ENCODE measurements at places on chromosomes 5 and 9.

DNA sequence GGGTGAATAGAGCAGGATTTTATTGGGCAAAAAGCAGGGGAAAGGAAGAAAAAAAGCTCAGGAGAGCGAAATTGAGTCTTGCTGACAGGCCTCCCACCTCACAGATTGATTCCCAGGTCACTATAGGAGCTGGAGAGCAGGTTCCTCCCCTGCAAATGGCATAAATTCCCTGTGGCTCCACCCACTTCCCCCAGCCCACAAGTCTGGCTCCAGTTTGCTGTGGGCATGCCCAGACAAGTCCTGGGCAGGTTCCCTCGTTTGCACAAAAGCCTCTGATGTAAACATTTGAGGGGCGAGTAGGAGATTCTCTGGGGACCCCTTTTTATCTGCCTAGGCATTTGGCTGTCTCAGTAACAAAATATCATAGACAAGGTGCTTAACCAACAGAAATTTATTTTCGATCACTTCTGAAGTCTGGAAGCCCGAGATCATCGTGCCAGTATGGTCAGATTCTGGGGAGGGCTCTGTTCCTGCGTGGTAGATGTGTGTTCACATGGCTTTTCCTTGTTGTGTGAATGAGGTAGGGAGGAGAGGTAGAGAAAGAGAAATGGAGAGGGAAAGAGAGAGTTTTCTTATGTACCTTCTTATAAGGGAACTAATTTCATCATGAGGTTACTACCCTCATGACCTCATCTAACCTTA is 614.5 kb downstream of the MAT2B start:
- DNase-seq, result peak; percentile 4

GRCh38 chr5:1975898-1976765 is 93.4 kb upstream of the IRX4 start:
- DNase-seq, result no peak

GRCh38 chr9:137217276-137218211 is 4.5 kb downstream of the RNF208 start:
- DNase-seq, result no peak

DNA sequence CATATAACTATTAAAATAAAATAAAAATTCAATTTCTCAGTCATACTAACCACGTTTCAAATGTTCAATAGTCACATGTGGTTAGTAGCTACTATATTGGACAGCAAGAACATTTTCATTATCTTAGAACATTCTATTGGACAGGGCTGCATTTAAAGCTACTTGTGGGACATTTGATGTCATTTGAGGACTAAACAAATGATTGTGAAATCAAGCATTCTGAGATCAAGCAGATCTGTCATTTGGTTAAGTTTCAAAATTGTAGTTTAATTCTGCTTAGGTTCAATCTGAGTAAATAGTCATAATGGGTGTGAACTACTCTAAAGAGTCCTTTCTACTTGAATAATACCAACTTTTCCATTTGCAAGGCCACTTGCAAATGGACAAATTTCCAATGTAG is 226.9 kb upstream of the C9orf72 start:
- DNase-seq, result no peak

DNA sequence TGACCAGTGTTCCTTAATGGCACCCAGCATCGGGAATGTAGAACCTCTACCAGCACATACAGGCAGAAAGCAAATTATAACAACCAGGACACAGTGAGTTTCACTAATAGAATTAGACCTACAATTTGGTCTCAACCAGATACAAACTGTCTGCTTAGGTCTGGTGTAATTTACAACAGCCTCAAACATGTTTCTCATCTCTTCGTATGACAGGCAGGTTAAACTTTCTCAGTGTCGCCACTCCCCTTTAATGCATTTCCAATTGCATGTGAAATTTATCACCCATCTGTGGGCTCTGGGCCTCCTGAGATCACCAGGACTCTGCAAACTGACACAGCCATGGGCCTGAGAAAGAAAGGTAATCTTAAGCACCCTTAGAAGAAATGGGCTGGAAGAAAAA is 218.7 kb downstream of the DCP2 start:
- no peak for DNase-seq
